ENCODE measurements at places on chromosomes 1 and 21.

DNA sequence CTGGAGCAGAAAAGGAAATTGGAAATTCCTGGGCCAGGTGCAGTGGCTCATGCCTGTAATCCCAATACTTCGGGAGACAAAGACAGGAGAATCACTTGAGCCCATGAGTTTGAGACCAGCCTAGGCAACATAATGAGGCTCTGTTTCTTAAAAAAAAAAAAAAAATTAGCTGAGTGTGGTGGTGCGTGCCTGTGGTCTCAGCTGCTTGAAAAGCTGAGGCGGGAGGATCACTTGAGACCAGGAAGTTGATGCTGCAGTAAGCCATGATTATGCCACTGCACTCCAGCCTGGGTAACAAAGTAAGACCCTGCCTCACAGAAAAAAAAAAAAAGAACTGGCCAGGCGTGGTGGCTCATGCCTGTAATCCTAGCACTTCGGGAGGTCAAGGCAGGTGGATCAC lies 56.7 kb downstream of the SRSF11 start:
- no peak for DNase-seq

DNA sequence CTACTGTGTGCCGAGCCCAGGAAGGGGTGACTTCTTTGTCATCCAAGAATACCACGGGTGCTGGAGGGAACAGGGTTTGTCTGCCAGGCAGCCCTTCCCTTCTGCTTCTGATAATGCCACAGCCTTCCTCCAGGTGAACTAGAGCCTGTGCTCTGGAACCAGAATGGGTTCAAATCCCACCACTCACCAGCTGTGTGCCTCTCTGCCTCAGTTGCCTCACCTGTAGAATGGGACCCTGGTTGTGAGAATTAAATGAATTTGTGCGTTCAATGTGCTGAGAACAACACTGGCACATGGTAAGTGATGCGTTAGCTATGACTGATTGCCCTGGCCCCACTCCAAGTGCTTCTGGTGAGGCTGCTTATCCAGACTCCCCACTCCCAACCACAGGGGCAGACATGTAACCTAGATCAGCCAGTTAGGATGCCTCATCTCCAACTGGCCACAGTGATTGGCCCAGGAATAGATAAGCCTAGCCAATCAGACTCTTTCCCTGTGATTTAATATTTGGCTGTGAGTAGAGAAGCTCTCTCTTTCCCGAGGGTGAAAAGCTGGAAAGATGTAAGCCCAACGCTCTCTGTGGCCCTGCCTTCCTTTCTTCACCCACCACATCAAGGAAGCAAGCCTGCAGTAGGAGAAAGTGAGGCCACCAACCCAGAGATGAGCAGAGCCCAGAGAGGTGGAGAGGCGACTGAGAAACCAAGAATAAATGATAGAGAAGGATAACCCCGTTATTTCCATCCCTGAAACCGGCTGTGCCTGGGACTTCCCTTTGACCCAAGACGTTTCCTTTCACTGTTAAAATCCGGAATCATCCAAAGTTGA lies 20.8 kb upstream of the LAPTM5 start:
- DNase-seq = peak; percentile 84

DNA sequence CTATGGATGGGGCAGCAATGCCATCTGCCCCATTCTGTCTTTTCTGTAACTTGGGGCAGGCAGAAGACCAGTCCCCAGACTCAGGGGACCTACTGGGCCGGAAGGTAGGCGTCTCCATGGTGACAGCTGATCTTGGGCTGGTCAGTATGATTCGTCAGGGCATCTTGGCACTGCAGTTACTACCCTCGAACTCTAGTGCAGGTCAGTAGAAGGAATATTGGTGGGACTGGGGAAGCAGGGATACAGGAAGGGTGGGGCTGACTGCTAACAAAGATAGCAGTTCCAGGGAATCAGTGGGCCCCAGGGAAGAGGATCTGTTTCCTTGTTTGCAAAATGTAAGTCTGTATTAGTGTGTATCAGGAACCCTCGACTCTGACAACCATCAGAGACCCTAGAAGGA lies 26.2 kb downstream of the SZT2 start:
- no peak for DNase-seq

DNA sequence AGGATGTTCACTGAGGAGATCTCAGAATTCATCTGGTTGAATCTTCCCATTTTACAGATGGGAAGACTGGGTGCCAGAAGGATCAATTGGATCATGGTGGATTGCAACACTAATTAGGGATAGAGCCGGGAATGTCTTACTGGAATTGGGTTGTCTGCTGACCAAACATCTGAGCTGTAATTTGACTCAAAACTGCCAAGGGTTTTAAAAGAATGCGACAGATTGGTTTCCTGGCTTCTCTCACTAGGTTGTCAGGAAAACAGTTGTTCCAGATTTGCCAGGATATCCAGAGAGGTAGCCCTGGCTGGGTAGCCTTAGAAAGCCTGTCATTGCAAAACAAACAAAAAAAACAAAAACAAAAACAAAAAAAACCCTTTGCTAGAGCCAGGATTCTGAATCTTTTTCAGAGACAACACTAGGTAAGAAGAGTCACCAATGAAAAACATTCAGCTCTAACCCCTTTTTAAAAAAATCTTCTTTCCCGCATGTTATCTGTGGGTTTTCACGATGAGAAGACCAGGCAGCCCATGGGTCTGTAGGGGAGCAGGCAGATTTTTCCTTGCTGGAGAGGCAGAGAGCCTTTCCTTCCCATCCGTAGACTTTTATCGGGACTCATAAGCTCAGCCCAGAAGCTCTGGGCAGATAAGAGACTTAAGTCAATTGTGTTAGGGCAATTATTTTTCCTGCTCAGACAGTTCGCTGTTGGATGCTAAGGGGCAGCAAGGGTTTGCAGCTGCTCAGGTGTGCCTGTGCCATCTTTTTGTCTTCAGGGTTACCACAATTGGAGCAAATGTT lies 418.9 kb downstream of the PRDM2 start:
- no peak for DNase-seq

DNA sequence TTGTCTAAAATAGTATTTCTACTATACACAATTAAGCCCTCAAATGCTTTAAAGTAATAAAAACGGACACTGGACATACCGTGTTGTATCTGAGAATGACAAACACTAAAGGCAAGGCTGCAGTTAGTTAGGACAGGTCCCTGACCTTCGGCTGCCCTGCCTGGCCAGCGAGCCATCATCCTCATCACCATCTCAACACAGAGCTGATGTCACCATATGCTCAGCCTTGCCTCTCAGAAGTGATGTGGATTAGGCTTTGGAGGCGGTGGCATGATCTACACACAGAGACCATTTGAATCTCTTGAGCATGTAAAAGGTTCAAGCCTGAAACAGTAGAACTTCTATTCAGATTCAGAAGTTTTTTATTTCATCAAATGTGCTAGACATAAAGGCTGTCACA lies 244.7 kb downstream of the SDCCAG8 start:
- no peak for DNase-seq
